ENCODE measurements at places on chromosomes 6 and 20. TPM values are rescaled to one million over a fixed set of nuclear protein-coding genes. Genes with fewer than 3 reads are reported as not detected.

- peaks cover 12% of the 10 kb centered on the region for H3K36me3 ChIP-seq
- no peak overlapping the region for H3K27ac ChIP-seq
- no peaks in the 10 kb centered on the region for H3K27me3 ChIP-seq
- no peak overlapping the region for H3K4me3 ChIP-seq
- peaks cover 23% of the 10 kb centered on the region for H3K4me1 ChIP-seq
- DNase-seq = no peak
Measured at GRCh38 chr6:3023663-3024483, 24.2 kb downstream of the NQO2 start.

Gene HLA-DPA1
- polyA plus RNA-seq = not detected

Gene RNF217
- 1.9 TPM for polyA plus RNA-seq

GRCh38 chr6:42359021-42359420, 92.7 kb downstream of the TRERF1 start:
- H3K36me3 ChIP-seq = no peaks in the 10 kb centered on the region
- H3K27ac ChIP-seq = no peak overlapping the region
- no peaks in the 10 kb centered on the region for H3K4me1 ChIP-seq

- H3K4me1 ChIP-seq = no peaks in the 10 kb centered on the region
- no peak overlapping the region for H3K27ac ChIP-seq
- H3K27me3 ChIP-seq = no peaks in the 10 kb centered on the region
- DNase-seq = no peak
Measured at GRCh38 chr6:19028201-19028600, 641.1 kb downstream of the RNF144B start.

DNA sequence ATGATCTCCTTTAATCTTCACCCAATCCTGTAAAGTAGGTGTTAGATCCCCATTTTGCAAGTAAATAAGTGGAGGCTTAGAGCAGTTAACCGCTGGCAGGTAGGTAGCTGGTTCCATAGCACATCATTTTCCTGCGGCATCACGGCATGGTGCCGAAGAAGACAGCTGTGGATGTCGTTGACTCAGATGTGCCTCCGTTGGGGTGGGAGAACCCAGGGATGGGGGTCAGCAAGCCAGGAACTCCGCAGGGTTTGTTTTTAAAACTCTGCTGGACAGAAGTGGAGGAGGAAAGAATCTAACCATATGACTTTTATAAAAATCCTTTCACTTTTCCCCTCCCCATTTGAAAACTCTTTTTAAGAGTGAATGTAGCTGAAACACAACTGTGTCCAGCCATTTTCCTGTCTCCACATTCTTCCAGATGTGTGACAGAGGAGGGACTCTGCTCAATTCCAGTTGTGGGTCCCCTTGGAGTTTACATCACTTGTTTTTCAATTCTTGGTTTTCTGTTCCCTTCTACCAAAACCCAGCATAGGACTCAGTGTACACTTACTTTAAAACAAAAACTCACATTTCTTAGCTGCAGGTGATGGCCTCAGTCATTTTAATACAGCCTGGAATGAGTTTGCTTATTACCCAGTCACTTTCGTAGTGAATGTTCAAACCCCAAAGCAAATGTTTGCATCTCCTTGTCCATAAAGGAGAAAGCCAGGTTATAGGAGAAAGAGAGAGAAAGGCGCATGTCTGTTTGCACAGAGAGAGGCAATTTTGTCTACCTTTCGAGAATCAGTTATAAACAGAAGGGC, 27.6 kb upstream of the PI16 start:
- DNase-seq = no peak
- H3K27me3 ChIP-seq = no peaks in the 10 kb centered on the region
- H3K36me3 ChIP-seq = peaks cover 2% of the 10 kb centered on the region
- H3K4me1 ChIP-seq = peaks cover 11% of the 10 kb centered on the region

- no peaks in the 10 kb centered on the region for H3K36me3 ChIP-seq
- peaks cover 29% of the 10 kb centered on the region for H3K4me1 ChIP-seq
- H3K27ac ChIP-seq = no peak overlapping the region
- H3K27me3 ChIP-seq = no peaks in the 10 kb centered on the region
Measured at GRCh38 chr6:24643920-24644319, 2.1 kb downstream of the KIAA0319 start.

DNA sequence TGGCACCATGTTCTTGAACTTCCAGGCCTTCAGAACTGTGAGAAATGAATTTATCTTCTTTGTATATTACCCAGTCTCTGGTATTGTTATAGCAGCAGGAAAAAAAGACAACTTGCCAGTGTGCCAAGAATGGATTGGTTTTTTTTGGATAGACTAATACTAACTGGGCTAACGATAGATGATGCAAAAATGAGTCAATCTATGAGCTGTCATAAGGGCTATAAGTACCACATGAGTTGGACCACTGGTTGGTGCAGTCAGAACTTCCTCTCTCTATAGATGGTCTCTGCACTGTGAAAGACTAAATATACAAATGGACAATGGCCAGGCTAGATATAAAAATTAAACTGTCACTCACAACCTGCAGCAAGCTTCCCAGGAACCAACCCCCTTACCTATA, 87.6 kb upstream of the COL21A1 start:
- no peaks in the 10 kb centered on the region for H3K27me3 ChIP-seq
- no peaks in the 10 kb centered on the region for H3K4me1 ChIP-seq
- H3K4me3 ChIP-seq = no peak overlapping the region
- H3K36me3 ChIP-seq = no peaks in the 10 kb centered on the region

- H3K4me3 ChIP-seq = no peak overlapping the region
- peaks cover 34% of the 10 kb centered on the region for H3K27me3 ChIP-seq
- no peaks in the 10 kb centered on the region for H3K36me3 ChIP-seq
- no peak overlapping the region for H3K27ac ChIP-seq
Measured at GRCh38 chr6:137970368-137970767, 103.3 kb downstream of the TNFAIP3 start.

- H3K4me1 ChIP-seq = peaks cover 65% of the 10 kb centered on the region
- no peaks in the 10 kb centered on the region for H3K36me3 ChIP-seq
- H3K27ac ChIP-seq = no peak overlapping the region
- no peak overlapping the region for H3K4me3 ChIP-seq
- DNase-seq = no peak
Measured at GRCh38 chr20:48287552-48288170, 502.4 kb upstream of the SULF2 start.

Gene SNAI1
- polyA plus RNA-seq = 1.3 TPM

GRCh38 chr6:113299531-113299930, 557.6 kb upstream of the MARCKS start:
- DNase-seq = no peak
- no peaks in the 10 kb centered on the region for H3K36me3 ChIP-seq
- H3K4me1 ChIP-seq = no peaks in the 10 kb centered on the region
- no peak overlapping the region for H3K27ac ChIP-seq

Gene GSTA2
- polyA plus RNA-seq = 1.1 TPM

Gene HNF4A
- 112 TPM for polyA plus RNA-seq

DNA sequence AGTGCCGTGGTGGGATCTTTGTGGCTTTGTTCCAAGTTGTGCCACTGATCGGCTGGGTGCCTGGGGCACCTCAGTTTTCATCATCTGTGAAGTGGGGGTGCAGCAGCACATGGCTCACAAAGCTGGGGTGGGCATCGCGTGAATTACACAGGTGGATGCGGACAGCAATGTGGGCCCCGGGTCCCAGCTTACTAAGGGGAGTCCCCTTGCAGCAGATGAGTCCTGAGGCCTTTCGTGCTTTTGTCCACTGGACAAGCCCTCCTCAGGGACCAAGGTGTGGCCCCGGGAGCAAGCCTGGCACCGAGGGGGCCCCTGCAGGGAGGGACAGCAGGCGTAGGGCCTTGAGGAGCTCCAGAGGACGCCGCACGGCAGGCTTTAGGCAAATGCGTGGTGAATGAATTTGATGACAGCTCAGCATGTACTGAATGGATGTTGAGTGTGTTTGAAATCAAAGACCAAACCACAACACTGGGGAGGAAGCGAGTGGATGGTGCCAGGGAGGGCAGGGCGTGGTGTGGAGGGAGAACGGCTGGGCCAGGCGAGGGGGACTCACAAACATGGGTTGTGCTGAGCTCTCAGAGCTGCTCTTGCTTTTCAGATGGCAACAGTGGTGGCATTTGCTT, 53.2 kb downstream of the IRF4 start:
- H3K36me3 ChIP-seq = no peaks in the 10 kb centered on the region
- H3K4me3 ChIP-seq = no peak overlapping the region
- H3K27me3 ChIP-seq = peaks cover 74% of the 10 kb centered on the region
- H3K27ac ChIP-seq = no peak overlapping the region

GRCh38 chr6:19837511-19838441, 606 bp downstream of the ID4 start:
- peak overlapping the region; percentile 79 for H3K27ac ChIP-seq
- no peaks in the 10 kb centered on the region for H3K27me3 ChIP-seq
- peak; percentile 21 for DNase-seq
- H3K36me3 ChIP-seq = no peaks in the 10 kb centered on the region
- peaks cover 56% of the 10 kb centered on the region for H3K4me1 ChIP-seq

- 0 out of 2 replicates have a peak, but pooled peaks cover 2% of the 10 kb centered on the region for H3K27me3 ChIP-seq
- H3K27ac ChIP-seq = no peak overlapping the region
- DNase-seq = no peak
- H3K36me3 ChIP-seq = no peaks in the 10 kb centered on the region
Measured at GRCh38 chr20:43450841-43451799, 6.6 kb upstream of the SRSF6 start.

Gene OR2J3
- polyA plus RNA-seq = 0.46 TPM

Gene BMP2
- polyA plus RNA-seq = 0.05 TPM

Gene LAMP5
- not detected for polyA plus RNA-seq

Gene SHLD1
- polyA plus RNA-seq = 10.0 TPM

Gene ATP6V1G2
- polyA plus RNA-seq = 0.83 TPM

DNA sequence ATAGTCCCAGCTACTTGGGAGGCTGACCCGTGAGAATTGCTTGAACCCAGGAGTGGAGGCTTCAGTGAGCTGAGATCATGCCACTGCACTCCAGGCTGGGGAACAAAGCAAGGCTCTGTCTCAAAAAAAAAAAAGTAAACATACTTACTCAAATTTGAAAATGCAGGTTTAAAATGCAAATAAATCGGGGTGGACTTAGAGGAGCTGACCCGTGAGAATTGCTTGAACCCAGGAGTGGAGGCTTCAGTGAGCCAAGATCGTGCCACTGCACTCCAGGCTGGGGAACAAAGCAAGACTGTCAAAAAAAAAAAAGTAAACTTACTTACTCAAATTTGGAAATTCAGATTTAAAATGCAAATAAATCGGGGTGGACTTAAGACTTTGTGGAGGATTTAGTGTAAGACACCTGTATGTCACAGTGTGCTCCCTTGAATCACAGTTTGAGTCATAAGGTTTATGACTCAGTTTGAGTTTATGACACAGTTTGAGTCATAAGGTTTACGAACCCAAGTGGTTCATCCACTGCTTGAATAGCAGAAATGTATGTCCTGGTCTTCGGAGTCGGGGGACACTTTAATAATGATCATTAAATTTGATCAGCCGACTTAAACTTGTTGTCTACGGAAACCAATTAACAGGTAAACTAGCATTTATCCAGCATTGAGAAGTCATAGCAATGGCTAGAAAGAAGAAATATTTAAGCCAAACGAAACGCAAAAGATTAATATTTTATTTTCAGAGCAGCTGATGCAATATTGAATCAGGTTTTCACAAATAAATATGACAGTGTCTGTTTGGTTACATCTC, 6.8 kb upstream of the MRPS10 start:
- DNase-seq = peak; percentile 48
- no peaks in the 10 kb centered on the region for H3K36me3 ChIP-seq
- peaks cover 70% of the 10 kb centered on the region for H3K4me1 ChIP-seq
- H3K27me3 ChIP-seq = no peaks in the 10 kb centered on the region
- no peak overlapping the region for H3K4me3 ChIP-seq
- no peak overlapping the region for H3K27ac ChIP-seq

DNA sequence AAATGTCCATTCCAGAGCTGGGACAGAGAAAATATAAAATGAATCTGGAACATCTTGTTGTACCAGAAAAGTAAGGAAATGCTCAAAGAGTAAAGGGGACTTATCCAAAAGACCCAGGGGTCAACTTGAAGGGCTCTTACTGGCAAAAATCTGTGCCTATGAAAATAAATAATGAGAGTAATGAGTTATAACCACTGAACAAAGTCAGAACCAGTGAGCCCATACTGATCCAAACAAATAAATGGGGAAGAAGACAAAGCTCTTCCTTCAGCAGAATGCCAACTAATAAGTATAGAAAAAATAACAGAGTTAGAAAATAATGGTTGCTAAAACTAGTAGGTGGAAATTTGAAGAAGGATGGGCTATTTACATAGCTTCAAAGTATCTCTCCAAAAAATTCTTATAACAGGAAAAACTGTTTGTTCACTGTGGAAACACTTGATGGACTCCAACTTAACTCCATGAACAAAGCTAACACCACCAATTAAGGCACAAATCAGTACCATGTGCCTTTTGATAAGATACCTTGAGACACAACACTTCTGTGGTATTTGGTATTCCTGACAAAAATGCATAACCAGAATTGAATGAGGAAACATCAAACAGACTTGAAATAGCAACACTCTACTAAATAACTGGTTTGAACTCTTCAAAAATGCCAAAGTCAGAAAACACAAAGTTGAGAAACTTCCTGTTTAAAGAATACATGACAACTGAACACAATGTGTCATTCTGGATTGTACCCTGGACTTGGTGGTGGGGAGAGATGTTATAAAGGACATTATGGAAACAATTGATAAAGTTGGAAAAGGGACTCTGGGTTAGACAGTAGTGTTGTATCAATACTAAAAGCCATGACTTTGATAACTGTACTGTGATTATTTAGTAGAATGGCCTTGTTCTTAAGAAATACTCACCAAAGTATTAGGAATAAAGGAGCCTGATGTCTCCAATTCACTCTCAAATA, 197.5 kb downstream of the ISM1 start:
- no peaks in the 10 kb centered on the region for H3K27me3 ChIP-seq
- H3K4me3 ChIP-seq = no peak overlapping the region
- peaks cover 1% of the 10 kb centered on the region for H3K36me3 ChIP-seq
- peaks cover 81% of the 10 kb centered on the region for H3K4me1 ChIP-seq
- peak overlapping the region; percentile 87 for H3K27ac ChIP-seq
- peak; percentile 98 for DNase-seq

DNA sequence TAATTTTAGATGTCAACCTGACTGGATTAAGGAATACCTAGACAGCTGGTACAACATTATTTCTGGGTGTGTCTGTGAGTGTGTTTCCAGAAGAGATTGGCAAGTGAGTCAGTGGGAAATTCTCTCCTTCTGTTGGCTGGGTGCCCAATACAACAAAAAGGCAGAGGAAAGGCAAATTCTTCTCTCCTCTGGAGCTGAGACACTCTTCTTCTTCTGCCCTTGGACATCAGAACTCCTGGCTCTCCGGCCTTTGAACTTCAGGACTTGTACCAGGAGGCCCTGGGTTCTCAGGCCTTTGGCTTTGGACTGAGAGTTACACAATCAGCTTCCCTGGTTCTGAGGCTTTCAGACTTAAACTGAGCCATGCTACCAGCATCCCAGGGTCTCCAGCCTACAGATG, 7.8 kb upstream of the BTN3A1 start:
- H3K4me3 ChIP-seq = no peak overlapping the region
- no peaks in the 10 kb centered on the region for H3K27me3 ChIP-seq
- peaks cover 42% of the 10 kb centered on the region for H3K4me1 ChIP-seq
- no peaks in the 10 kb centered on the region for H3K36me3 ChIP-seq
- DNase-seq = peak; percentile 42
- H3K27ac ChIP-seq = no peak overlapping the region

GRCh38 chr6:105601541-105602236, 198.8 kb upstream of the PREP start:
- no peaks in the 10 kb centered on the region for H3K36me3 ChIP-seq
- peak overlapping the region; percentile 21 for H3K4me3 ChIP-seq
- peak; percentile 36 for DNase-seq
- H3K27ac ChIP-seq = no peak overlapping the region
- H3K27me3 ChIP-seq = no peaks in the 10 kb centered on the region

All from HepG2 (cell line).